ENCODE measurements at places on chromosomes 16 and 17.

DNA sequence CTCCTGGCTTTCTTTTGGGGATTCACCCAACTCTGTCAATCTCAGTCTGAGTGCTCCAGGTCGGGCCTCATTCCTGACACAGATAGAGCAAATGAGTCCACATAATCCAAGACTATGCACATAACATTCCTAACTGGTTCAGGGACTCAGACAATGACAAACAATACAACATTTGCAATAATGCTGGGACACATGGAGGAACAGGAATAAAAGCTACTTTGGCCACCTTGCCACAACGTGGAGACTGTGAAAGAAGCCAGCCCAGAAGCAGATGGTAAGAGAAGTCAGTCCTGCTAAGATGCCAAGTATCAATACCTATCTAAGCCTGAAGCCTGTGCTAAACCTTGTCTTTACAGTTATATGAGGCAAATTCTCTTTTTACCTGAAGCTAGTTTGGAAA is 39.0 kb downstream of the GLG1 start:
- no peak for DNase-seq

- no peak for DNase-seq
Observed at GRCh38 chr17:33220036-33220435, 73.1 kb downstream of the ASIC2 start.

GRCh38 chr17:50831471-50831928 is 3.9 kb upstream of the WFIKKN2 start:
- DNase-seq: no peak

- DNase-seq: no peak
Observed at GRCh38 chr16:88432753-88433152, 20.3 kb upstream of the ZFPM1 start.

- no peak for DNase-seq
Observed at GRCh38 chr17:64154717-64155116, 24.8 kb upstream of the ERN1 start.

DNA sequence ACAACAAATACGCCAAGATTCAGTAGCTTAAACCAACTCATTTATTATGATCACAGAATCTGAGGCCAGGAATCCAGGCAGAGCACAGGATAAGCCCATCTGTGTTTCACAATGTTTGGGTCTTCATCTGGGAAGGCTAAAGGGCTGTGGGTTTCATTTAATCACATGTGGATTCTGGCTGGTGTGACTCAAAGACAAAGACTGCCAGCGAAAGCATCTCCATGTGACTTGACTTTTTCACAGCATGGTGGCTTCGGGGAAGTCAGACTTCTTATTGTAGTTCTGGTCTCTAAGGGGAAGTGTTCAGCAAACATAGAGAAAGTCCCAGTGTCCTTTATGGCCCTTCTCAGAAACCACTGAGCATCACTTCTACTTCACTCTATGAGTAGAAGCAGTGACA is 1014.4 kb upstream of the GOT2 start:
- no peak for DNase-seq

GRCh38 chr16:31513126-31513525 is 4.9 kb upstream of the RUSF1 start:
- DNase-seq: peak; percentile 49

DNA sequence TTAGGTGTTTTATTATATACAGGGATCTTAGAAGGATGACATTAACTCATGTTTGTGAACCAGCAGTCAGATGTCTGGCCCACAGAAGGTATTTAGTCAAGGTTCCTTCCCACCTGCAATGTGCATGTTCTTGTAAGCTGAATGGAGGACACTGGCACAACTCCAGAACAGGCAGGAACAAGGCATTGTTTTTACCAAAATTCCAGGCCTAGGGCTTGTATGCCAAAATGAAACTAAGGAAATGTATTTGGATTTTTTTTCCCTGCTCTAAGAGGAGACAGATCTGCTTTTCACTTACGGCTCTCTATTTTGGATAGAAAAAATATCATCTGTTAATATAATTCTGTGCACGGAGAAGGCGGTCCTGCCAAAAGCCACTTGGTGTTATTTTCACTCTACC is 312.5 kb downstream of the GRIN2A start:
- no peak for DNase-seq

- DNase-seq: no peak
Observed at GRCh38 chr16:50144211-50144610, 8.9 kb upstream of the TENT4B start.

DNA sequence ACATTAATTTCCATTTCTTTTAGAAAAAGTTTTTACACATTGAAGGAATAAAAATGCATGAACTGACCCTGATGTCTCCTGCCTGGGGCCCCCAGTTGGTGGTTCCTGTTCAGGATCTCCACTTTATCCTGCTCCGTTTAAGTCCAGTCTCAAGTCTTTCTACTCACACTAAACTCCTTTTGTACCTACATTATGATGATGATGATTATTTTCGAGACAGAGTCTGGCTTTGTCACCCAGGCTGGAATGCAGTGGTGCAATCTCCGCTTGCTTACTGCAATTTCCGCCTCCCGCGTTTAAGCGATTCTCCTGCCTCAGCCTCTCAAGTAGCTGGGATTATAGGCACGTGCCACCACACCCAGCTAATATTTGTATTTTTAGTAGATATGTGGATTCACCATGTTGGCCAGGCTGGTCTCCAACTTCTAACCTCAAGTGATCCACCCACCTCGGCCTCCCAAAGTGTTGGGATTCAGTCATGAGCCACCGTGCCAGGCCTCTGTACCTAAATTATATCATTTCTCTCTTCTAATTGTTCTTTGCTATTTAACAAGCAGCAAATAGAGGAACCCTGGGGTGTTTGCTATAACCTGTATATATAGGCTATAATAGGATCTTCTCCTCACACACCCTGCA is 2.2 kb upstream of the FOXK2 start:
- peak; percentile 66 for DNase-seq

DNA sequence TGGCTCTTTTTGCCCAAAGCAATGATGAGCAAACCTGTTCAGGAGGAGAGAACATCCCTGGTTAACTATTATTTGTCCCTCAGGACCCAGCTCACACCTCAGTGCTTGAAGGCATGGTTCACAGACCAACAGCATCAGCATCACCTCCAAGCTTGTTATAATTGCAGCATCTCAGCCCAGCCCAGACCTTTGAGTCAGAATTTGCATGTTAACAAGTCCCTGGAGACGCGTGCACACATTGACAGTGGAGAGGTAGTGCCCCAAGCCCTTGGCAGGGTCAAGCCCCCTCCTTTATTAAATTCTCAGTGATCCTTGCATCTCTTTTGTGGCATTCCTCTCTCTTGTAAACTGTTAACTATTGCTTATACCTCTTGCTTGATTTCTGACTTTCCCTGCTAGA is 488.6 kb downstream of the HAPSTR1 start:
- DNase-seq: no peak

- DNase-seq: peak; percentile 1
Observed at GRCh38 chr17:34781571-34782108, 179.6 kb downstream of the CCT6B start.

DNA sequence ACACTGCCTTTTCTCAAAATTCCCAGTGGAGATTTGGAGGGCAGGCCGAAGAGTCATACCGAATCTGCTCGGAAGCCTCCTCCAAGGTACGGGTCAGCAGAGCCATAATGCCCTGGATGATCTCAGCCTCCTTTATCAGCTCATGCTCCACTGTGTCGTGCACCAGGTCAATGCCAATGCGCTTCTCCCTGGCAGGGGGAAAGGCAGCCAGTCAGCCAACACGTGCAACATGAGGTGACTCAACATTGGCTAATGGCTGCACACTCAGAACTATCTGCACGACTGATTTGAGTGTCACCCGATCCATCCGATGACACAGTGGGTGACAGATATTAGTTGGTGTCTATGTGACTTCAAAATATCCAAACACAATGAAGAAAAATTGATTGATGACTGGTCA is 15.8 kb downstream of the TEKT1 start:
- DNase-seq: no peak

DNA sequence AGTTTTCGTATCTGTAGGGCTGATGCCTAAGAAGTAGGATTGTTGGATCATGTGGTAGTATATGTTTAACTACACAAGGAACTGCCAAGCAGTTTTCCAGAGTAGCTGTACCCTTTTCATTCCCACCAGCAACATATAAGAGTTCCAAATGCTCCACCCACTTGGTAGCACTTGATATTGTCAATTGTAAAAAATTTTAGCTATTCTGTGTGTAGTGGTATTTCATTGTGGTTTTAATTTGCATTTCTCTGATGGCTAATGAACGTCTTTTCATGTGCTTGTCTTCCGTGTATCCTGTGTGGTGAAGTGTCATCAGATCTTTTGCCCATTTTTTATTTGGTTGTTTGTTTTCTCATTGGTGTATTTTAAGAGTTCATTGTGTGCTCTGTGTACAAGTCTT is 69.7 kb downstream of the TANC2 start:
- peak; percentile 32 for DNase-seq

DNA sequence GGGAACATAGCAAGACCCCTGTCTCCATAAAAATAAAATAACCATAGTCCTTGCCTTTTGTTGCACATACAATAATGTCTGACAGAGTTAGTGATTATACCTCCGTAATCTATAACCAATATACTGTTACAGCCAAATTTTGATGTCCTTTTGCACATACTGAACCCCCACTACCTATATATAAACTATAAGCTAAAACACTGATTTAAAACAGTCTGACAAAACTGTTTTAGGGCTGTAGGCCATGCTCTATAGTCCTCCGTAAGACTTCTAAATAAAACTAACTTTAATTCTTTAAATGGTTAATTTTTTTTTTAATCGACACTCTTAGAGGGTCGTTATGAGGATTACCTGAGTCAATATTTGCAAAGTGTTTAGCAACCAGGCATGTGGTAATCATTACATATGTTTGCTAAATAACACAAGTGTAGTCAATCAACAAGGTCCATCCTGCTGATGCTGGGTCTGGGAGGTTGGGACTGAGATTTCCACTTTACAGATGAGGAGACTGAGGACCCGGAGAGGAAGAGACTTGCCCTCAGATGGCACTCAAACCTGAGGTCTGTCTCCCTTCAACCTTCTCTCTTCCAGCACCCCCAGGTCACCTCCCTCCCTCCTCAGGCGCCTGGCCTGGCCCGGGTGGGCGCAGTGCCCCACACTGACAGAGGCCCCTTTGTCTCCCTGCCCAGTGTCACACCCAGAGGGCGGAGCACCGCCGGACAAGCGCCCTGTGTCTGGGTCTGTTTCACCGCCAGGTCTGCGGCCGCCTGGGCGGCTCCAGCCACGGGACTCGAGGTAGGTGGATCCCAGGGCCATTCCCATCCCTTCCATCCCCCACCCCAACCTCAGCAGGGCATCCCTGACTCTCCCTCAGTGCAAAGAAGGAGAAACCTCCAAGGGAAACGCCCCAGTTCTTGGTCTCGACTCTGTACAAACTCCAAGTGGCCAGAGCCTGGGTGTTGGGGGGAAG is 10.3 kb downstream of the ZNF385C start:
- DNase-seq: no peak

GRCh38 chr16:79253100-79253631 is 347.4 kb downstream of the MAF start:
- no peak for DNase-seq

- no peak for DNase-seq
Observed at GRCh38 chr17:36888236-36888951, 48.9 kb upstream of the LHX1 start.

- DNase-seq: no peak
Observed at GRCh38 chr16:14286368-14287230, 215.5 kb downstream of the MRTFB start.

DNA sequence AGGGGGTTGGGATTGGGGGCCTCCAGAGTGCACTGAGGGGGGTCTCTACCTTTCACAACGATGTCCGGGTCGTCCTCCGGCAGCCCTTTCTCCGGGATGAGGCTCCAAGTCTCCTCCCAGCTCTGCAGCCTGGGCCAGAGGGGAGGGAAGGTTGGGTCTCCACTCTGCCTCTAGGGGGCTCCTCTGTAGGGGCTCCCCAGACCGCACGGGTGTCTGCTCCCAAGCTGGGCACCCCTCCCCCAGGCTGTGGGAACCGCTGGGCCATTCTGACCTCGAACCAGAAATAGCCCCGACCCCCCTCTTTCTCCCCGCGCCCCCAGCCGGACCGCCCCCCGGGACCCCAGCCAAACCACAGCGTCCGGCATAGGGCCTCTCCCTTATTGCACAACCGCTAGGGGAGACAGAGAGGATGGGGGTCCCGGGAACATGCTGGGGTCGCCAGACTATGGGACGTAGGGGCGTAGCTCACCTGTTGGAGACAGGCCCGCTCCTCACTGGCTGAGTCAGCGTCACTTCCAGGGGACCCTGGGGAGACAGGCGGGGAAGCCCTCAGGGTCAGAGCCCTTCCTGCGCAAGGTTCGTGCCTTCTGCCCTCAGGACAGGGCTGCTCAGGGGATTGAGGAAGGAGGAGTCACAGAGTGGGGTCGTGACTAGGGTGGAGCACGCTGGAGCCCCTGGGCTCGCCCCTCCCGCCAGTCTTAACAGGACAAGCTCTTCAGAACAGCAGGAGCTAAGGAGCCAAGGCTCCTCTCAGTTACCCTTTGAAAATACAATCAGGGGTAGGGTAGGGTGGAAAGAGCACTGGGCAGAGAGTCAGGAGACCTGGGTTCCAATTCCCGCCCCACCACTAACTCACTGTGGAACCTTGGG is 2.7 kb downstream of the PLEKHH3 start:
- peak; percentile 66 for DNase-seq

DNA sequence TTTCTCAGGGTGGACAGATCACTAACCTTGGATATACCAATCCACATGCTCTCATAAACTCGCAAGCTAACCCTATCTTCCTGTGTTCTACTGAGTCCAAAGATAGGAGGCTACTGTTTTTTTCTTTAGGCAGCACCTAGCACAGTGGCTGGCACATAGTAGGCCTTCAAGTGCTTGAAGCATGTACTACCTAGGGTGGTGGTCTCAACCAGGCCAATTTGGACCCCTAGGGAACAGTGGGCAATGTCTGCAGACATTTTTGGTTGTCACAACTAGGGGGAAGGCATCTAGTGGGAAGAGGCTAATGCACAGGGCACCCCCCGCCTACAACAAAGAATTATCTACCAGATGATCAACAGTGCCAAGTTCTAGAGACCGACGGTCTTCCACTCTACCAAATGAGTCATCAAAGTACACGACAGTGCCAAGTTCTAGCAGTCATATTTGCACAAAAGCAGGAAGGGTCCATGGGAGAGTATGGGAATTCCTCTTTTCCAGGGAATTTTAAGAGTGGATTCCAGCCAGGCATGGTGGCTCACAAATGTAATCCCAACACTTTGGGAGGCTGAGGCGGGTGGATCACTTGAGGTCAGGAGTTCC is 390.3 kb downstream of the SLC39A11 start:
- DNase-seq: peak; percentile 93

GRCh38 chr16:25374556-25374955 is 116.9 kb upstream of the ZKSCAN2 start:
- DNase-seq: no peak

All from fibroblast of mammary gland (primary cell).